ENCODE measurements at places on chromosomes 6 and 20.

- no peak for DNase-seq
Measured at GRCh38 chr6:41077536-41077935, 4.8 kb downstream of the NFYA start.

DNA sequence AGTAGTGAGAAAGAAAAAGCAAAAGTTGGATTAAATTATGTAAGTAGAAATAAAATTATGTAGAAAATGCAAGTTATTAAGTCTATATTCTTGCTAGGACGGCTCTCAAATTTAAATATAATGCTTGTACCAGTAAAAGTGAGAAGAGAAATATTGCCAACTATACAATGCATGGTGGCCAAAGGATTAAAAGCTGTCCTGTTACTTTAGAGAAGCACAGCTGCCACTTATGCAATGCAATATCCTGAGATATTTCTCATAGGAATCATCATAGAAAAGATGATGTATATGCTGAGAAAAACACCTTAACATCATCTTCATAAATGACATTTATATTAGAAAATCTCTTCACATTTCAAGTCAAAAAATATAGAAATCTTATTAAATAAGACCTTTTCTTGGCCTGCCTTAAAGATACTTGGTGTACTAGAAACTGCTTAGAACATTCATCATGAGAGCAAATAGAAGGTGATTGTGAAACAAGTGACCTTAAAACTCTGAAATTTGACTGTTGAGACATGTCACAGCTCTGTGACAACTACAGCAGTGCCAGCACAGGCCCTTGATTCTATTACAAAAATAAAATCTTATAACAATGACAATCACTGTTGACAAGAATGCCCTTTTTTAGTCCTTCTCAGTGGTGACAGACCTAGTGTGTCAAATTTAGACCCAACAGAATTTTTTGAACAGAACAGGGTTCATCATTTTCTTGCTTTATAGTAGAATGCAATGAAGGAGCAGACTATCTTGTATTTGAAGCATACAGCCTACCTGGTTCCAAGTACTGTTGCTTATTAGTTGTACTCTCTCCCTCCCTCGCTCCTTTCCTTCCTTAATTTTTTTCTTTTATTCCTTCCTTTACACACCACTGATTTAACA is 173.1 kb downstream of the CLVS2 start:
- no peak for DNase-seq

- no peak for DNase-seq
Measured at GRCh38 chr6:56361812-56362211, 114.4 kb upstream of the COL21A1 start.

GRCh38 chr6:10559522-10560152 is 38.5 kb downstream of the GCNT2 start:
- DNase-seq, result no peak

DNA sequence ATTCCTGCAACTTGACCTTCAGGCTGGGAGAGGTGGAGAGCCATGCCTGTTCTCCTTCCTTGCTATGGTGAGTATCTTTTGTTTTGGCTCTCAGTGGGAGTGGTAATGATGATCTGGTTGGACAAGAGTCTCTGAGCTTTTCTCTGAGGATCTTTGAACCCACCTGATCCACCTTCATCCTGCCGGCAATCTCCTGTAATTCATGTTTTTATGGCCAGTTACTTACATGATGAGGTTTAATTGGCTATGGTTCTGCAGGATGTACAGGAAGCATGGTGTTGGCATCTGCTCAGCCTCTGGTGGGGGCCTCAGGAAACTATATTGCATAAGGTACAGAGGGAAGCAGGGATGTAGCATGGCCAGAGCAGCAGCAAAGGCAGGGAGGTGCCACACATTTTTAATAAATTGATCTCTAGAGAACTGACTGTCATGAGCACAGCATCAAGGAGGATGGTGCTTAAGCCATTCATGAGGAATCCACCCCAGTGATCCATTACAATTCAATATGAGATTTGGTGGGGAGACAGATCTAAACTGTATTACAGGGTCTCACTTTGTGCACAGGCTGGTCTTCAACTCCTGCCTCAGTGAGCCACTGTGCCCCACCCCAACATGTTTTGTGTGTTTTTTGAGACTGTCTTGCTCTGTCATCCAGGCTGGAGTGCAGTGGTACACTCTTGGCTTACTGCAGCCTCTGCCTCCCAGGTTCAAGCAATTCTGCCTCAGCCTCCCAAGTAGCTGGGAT is 10.0 kb downstream of the HSPA1B start:
- peak; percentile 48 for DNase-seq

DNA sequence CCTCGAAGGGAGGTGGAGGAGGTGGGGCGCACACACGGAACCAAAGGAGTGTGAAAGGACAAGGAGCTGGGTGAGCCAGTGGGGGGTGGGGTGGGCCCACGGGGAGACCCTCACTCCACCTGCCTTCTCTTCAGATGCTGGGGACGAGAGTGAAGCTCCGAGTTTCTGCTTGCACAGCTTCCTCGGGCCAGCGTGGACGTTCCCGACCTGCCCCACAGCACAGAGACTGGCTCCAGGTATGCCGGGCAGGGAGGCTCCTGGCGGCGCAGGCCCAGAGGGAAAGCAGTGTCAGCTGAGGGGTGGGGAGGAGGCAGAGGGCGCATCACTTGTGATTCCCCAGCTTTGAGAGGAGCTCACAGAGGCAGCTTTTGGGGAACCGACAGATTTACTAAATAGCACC is 98.5 kb upstream of the RPS6KA2 start:
- no peak for DNase-seq

GRCh38 chr6:159252955-159253508 is 83.8 kb downstream of the FNDC1 start:
- DNase-seq, result peak; percentile 57

GRCh38 chr20:18635380-18635779 is 47.5 kb downstream of the DTD1 start:
- no peak for DNase-seq

DNA sequence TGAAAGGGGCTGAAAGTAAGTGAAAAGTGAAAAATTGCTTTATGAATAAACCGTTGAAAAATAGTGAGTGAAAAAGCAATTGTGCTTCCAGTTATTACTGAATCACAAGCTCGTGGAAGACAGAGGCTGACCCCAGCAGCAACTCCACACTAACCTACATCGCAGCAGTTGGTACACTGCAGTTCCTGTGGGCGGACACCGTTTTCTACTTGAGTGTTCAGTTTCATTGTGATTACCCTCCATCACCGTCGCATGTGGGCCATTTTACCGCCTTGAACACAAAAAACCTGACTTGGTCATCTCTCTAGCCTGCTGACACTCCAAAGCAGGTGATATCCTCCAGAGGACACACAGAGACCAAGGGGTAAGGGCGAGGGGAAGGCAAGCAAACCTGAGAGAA is 28.4 kb downstream of the PRDM1 start:
- DNase-seq, result no peak

DNA sequence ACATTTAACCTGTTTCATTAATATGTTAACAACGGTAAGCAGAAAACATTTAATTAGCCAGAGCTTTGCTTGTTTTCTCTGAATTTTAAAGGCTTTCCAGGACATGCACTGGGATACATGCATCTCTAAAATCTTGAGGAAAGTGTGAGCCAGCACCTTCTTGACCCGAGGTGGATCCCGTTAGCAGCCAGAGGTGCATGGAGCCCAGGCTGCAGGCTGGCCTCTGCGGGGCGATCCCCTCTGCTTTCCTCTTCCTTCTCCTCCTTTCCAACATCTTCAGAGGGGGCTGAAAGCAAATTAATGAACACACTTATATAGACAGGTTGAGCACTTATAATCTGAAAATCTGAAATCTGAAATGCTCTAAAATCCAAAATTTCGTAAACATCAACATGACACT is 128.7 kb upstream of the CST7 start:
- DNase-seq, result no peak

GRCh38 chr6:89830170-89830809 is 610 bp downstream of the CASP8AP2 start:
- no peak for DNase-seq

- DNase-seq, result no peak
Measured at GRCh38 chr6:38080360-38080759, 260.8 kb downstream of the ZFAND3 start.
